Sigmoid colon (tissue), 7 donors: ENCODE measurements at places on chromosomes 16 and 17.

DNA sequence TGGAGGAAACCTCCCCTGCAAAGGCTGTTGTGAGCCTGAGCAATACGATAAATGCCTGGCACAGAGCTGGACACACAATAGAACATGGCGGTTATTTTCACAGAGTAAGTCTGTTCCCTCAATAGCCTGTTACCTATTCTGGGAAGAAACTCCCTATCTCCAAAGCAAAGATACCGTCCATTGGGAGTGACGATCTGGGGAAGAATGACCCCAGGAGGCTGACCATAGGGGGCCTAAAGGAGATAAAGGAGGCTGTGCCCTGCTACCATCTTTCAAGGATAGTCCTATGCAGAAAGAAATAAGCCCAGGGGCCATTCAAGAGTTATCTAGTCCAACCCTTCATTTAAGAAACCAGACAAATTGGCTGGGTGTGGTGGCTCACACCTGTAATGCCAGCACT, 4.1 kb upstream of the AXIN2 start:
- DNase-seq: no peak
- no peak overlapping the region for H3K4me3 ChIP-seq
- no peaks in the 10 kb centered on the region for H3K36me3 ChIP-seq
- H3K27me3 ChIP-seq: no peaks in the 10 kb centered on the region
- peak overlapping the region; percentile 68 for H3K27ac ChIP-seq
- peaks cover 29% of the 10 kb centered on the region for H3K4me1 ChIP-seq

GRCh38 chr16:59210955-59211541, 476.9 kb upstream of the GOT2 start:
- no peaks in the 10 kb centered on the region for H3K36me3 ChIP-seq
- no peak overlapping the region for H3K4me3 ChIP-seq
- H3K27ac ChIP-seq: no peak overlapping the region
- DNase-seq: no peak
- peaks cover 17% of the 10 kb centered on the region for H3K4me1 ChIP-seq
- no peaks in the 10 kb centered on the region for H3K27me3 ChIP-seq

DNA sequence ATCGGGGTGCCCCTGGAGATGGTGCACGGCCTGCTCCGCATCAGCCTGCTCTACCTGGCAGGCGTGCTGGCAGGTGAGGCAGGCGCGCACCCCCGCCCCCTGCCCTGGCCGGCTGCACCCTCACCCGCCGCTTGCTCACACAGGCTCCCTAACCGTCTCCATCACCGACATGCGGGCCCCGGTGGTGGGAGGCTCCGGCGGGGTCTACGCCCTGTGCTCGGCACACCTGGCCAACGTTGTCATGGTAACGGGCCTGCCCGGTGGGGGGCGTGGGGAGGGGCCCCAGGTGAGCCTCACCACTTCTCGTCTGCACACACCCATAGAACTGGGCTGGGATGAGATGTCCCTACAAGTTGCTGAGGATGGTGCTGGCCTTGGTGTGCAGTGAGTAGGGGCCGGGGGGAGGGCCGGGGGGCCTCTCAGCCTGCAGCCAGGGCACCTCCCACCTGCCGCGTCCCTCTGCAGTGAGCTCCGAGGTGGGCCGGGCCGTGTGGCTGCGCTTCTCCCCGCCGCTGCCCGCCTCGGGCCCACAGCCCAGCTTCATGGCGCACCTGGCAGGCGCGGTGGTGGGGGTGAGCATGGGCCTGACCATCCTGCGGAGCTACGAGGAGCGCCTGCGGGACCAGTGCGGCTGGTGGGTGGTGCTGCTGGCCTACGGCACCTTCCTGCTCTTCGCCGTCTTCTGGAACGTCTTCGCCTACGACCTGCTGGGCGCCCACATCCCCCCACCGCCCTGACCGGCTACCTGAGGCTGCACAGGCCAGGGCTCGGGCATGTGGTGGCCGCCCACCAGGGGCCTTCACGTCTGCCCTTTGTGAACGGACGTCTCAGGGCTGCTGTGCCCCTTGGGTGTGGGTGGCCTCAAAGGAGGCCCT, 2.1 kb downstream of the RHBDL1 start:
- peaks cover 17% of the 10 kb centered on the region for H3K36me3 ChIP-seq
- H3K27me3 ChIP-seq: no peaks in the 10 kb centered on the region
- H3K4me3 ChIP-seq: no peak overlapping the region
- H3K4me1 ChIP-seq: peaks cover 43% of the 10 kb centered on the region
- DNase-seq: no peak
- no peak overlapping the region for H3K27ac ChIP-seq

- H3K4me3 ChIP-seq: no peak overlapping the region
- no peaks in the 10 kb centered on the region for H3K27me3 ChIP-seq
Measured at GRCh38 chr16:84438971-84439696, 65.3 kb downstream of the MEAK7 start.

GRCh38 chr17:58969612-58970011, 137.1 kb downstream of the TRIM37 start:
- H3K4me1 ChIP-seq: no peaks in the 10 kb centered on the region
- DNase-seq: no peak
- no peaks in the 10 kb centered on the region for H3K27me3 ChIP-seq
- no peaks in the 10 kb centered on the region for H3K36me3 ChIP-seq

DNA sequence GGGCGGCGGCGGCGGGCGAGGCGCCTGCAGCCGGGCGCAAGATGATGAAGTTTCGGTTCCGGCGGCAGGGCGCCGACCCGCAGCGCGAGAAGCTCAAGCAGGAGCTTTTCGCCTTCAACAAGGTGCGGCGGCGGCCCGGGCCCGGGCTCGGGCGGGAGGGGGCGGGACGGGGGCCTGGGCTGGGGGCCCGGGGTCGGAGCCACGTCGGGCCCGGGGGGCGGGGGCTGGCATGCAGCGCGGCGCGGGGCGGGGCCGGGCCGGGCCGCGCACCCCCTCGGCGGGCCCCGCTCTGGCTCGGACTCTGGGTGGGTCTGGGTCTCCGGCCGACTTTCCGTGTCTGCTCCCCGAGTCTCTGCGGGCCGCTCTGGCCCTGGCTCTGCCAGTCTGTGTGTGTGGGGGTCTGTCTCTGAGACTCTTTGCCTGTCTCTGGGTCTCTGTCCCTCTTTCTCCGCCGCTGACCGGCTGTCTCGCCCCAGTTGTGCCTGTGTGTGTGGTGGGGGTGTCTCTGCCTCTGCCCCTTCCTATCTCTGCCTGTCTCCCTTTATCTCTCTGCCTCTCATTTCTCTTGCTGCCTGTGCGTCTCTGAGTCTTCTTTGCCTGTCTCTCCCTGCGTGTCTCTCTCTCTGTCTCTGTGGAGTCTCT, 328 bp downstream of the LLGL1 start:
- H3K27ac ChIP-seq: no peak overlapping the region
- peak overlapping the region; percentile 68 for H3K4me3 ChIP-seq
- no peak for DNase-seq
- no peaks in the 10 kb centered on the region for H3K4me1 ChIP-seq
- no peaks in the 10 kb centered on the region for H3K27me3 ChIP-seq

DNA sequence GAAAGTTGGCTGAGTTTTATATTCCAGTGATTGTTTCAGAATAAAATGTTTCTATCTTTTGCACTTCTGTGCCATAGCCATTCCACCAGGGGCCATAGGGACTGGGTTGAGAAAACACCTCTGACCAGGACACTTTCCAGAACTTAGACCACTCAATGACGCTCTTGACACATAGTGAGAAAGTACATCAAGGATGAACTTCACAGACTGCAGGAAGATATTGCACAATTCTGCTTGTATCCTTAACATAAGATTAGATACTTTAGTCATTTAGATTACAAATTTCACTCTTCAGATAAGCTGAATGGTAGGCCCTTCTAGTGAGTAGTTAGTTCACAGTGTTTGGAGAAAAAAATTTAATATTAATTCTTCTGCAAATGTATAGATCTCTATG, 13.0 kb upstream of the MPHOSPH6 start:
- H3K4me3 ChIP-seq: no peak overlapping the region
- H3K27me3 ChIP-seq: no peaks in the 10 kb centered on the region
- no peaks in the 10 kb centered on the region for H3K36me3 ChIP-seq
- no peak for DNase-seq

DNA sequence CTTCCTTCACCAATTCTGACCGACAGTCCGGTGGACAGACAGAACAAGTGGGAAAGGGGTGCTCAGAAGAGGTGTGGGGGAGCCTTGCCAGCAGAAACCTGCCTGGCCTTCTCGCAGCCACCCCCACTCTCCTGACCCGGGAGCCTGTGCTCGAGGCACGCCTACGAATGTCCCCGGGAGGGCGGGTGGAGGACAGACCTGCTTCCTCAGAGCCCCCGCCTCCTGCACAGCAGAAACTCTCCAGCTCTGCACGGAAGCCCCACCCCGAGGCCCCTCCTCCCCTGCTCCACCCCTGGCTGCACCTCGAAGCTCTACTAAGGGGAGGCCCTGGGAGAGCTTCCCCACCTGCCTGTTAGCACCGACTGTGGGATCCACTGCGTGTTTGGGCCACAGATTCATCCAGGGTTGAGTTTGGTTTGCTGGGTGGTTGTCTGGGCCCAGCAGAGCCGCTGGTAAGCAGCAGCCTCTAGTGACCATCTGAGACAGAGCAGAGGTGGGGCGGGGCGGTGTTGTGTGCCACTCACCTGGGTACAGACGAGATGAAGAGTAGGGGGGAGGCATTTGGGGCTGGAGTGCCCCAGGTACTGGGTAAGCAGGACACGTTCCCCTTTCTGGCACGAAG, 6.2 kb downstream of the TAF1C start:
- no peak for DNase-seq
- no peaks in the 10 kb centered on the region for H3K27me3 ChIP-seq
- peaks cover 5% of the 10 kb centered on the region for H3K36me3 ChIP-seq
- H3K4me3 ChIP-seq: no peak overlapping the region
- H3K4me1 ChIP-seq: peaks cover 33% of the 10 kb centered on the region
- H3K27ac ChIP-seq: no peak overlapping the region

DNA sequence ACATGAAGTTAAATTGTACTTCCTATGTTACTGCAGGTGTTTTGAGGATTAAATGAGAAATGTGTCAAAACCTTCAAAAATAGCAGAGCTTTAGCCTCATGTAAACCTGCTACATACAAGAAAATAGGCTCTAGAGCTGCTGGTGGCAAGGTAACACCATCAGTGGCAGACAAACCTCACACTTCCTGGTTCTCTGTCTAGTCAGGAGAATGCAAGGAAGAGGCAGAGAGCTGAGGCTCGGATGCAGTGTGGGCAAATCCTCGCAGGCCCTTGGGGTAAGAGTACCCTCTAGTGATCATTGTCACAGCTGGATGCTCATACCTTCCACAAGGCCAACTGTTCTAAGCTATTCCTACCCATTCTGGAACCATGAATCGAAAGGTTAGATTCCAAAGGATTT, 14.2 kb downstream of the CIAPIN1 start:
- no peak overlapping the region for H3K4me3 ChIP-seq
- H3K27me3 ChIP-seq: no peaks in the 10 kb centered on the region
- no peaks in the 10 kb centered on the region for H3K4me1 ChIP-seq
- DNase-seq: no peak
- peaks cover 77% of the 10 kb centered on the region for H3K36me3 ChIP-seq

GRCh38 chr17:16074423-16074822, 74.8 kb downstream of the TTC19 start:
- peaks cover 89% of the 10 kb centered on the region for H3K36me3 ChIP-seq
- no peak for DNase-seq
- H3K27me3 ChIP-seq: no peaks in the 10 kb centered on the region
- H3K4me3 ChIP-seq: no peak overlapping the region

GRCh38 chr16:15545544-15545943, 97.4 kb downstream of the MARF1 start:
- H3K4me3 ChIP-seq: no peak overlapping the region
- DNase-seq: no peak
- H3K27me3 ChIP-seq: no peaks in the 10 kb centered on the region
- no peaks in the 10 kb centered on the region for H3K4me1 ChIP-seq
- no peak overlapping the region for H3K27ac ChIP-seq

DNA sequence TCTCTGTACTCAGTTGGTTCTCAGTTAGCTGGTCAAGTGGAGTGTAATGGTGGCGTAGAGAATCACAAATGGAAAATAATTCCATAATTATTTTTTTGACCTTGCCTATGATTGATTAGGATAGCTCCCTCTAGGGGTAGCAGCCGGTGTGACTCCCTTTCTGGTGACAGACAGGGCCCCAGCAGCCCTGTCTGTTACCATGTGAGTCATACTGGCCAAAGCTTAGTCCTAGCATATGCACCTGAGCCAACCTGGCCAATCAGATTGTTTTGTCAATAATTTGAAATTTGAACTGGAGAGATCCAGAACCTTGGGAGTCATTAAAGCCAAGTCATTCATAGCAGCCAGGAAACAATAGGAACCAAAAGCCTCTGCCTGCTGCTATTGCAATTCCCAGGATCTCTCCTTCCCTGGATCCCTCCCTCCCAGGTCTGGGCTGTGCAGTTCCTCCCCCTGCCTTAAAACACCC, 5.6 kb downstream of the PNPO start:
- H3K27ac ChIP-seq: peak overlapping the region; percentile 20
- no peaks in the 10 kb centered on the region for H3K27me3 ChIP-seq
- no peak for DNase-seq
- H3K4me3 ChIP-seq: no peak overlapping the region
- peaks cover 19% of the 10 kb centered on the region for H3K4me1 ChIP-seq
